ENCODE measurements at places on chromosomes 3 and 15.

GRCh38 chr3:113658107-113658506, 38.3 kb downstream of the USF3 start:
- no peak for DNase-seq

- DNase-seq, result no peak
Measured at GRCh38 chr3:126442094-126442855, 33.4 kb downstream of the ZXDC start.

DNA sequence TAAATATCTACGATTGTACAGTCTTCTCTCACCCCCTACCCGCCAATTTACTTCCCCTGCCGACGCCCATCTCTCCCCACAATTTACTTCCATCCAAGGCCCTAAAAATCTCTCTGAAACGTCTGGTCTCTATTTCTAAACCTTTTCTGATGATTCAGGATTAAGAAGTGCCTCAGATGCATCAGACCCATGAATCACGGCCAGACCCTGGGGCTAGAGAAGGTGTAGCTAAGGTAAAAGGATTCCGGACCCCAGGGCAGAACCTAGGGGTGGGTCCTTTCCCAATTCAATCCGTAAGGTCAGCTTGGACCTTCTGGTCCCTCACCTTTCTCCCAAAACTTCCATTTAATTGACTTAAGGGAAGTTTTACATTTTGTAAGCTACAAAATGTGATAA, 46.4 kb downstream of the LRIG1 start:
- no peak for DNase-seq

DNA sequence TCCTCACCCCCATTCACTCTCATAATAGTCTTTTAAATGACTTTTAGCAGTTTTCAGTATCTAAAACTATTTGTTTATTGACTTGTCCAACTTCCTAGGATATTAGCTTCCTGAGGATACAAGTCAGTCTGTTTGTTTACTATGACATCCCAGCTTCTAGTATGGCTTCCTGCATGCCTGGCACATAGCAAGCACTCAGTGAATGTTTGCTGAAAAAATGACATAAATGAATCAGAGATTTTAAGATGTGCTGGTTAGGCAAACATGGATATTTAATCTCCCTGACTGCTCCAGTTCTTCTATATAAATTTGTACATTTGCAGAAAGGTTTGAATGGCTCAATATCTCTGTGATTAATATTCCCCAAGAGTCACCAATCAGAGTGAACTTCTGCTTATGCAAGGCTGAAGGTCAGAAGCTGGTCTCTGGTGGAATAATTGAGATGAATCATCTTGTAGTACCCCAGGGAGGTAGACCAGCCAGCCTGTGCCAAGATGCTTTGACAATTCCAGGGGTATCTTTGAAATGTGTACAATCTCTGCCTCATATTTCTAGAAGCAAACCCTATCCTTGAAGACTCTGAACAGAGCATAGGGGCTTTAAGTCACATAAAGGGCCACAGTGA, 219.0 kb upstream of the LMCD1 start:
- DNase-seq, result no peak

DNA sequence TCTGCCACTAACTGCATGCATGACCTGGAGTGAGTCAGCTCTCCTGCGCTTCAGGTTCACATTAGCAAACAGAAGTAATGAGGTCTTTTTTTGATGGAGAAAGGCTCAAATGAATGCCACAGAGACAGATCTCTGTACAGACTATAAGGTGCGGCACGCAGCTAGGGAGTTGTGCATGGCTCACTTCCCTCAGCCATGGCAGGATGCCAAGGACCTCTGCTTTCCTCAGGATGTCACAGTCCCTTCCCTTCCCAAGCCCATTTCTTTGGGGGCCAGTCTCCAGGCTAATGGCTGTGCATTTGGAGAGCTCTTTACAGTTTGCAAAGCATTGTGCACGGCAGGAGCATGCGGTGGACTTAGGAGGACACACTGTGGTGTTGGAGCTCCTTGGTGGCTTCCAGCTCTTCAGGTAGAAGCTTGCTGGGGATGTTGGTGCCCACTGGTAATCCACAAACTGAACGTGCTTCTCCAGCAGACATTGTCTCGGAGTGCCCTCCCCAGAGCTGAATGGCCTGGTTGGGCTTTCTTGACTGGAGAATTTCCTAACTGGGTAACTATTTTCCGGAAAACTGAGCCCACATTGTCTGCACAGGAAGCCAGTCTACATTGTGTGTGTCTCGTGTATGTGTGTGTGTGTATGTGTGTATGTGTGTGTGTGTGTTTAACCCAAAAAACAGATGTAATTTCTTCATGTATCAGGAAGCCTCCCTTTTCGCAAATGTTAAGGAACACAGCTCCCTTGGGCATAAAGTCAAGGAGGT, 172.5 kb upstream of the TLE3 start:
- no peak for DNase-seq
